ENCODE measurements at places on chromosomes 16 and 17.

GRCh38 chr17:13776027-13776551 lies 174.4 kb upstream of the HS3ST3A1 start:
- DNase-seq: no peak

- DNase-seq: no peak
These were observed 16.1 kb upstream of the SLC4A1 start for GRCh38 chr17:44284024-44284400.

DNA sequence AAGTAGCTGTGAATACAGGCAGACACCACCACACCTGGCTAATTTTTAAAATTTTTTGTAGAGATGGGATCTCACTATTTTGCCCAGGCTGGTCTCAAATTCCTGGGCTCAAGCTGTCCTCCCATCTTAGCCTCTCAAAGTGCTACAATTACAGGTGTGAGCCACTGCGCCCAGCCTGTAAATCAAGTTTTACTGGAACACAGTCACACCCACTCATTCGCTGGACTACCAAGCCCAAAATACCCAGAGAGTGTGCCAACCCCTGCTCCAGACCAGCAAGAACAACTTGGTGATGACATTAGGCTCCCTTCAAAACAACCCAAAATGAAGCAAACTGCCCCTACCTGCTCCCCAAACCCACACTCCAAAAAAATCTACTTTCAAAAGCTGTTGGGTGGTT lies 36.0 kb downstream of the TVP23A start:
- DNase-seq: no peak

GRCh38 chr16:85319984-85320440 lies 207.7 kb upstream of the CIBAR2 start:
- DNase-seq: no peak

GRCh38 chr16:47713225-47713595 lies 252.1 kb downstream of the PHKB start:
- DNase-seq: no peak

- DNase-seq: no peak
These were observed 28.5 kb downstream of the CACNG1 start for GRCh38 chr17:67072885-67073284.

DNA sequence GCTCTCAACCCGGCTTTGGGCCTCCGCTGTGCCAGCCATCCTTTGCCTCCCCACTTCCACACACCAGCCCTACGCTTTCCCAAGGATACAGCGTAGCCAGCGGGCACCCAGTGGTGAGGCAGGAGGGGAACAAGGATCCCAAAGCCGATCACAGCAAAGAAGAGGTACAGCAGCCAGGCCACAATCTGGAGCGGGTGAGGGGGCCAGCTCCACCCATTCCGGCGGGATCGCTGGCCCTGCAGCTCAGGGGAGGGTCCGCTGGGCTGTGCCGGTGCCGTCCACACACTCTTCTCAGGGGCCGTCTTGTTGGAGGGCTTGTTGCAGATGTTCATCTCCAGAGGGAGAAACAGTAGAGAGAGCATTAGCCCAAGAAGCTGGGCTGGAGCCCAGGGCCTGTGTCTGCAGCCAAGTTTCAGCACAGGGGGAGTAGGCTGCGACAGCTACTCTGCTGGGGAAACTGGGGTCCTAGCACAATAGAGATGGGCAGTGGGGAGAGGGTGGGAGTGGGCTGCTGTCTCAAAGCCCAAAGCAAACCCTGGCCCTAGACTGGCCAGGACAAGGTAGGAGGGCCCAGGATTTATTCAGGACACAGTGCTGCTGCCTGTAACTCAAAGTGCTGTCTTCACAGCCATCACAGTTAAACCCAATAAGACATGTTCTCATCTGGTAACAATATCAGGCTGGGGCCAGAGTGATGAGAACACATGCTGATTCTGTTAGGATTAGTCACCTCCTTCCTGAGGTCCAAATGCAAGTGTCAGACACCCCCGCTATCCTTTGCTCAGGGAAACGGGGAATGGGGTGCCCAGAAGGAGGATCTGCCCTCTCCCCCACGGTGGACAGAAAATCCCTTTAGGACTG lies 9.9 kb downstream of the ZDHHC1 start:
- no peak for DNase-seq

DNA sequence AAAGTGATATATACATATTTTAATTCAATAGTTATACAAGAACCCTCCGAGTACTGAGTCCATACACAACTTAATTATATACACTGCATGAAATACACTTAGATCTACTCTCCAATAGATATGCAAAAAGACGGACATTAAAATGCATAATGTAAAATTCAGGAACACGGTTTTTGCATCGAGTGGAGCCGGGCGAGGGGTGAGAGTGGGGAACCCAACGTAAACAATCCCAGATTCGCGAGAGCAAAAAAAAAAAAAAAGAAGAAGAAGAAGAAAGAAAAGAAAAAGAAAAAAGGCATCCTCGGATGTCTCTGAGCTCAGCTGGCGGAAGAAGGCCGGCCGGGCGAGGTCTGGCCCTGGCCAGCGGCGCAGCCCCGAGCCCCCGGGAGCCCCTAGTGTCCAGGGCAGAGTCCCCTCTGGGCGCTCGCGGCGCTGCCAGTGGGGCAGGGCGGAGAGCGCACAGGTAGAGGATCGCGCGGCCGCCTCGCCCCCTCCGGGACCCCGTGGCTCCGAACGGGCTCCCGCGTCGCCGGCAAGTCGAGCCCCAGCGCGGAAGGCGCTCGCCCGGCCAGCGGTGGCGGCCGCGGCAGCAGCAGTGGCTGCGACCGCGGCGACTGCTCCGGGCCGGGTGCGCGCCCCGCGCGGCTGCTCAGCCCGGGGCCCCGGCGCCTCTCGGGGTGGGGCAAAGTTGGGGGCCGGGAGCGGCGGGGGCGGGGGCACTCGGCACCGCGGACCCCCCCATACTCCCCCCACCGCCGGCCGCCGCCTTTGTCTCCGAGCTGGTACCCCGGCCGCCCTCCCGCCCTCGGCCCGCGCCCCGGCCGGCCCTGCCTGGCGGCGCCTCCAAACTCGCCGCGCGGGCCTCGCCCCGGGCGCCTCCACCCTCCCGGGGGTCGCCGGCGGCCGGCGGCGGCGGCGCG lies 9.6 kb upstream of the ZFHX3 start:
- DNase-seq: peak; percentile 26

GRCh38 chr16:27449434-27450195 lies 47.6 kb downstream of the IL21R start:
- no peak for DNase-seq

GRCh38 chr17:80866050-80866793 lies 125.4 kb upstream of the CHMP6 start:
- DNase-seq: peak; percentile 44

GRCh38 chr17:79862238-79862637 lies 23.0 kb upstream of the CBX4 start:
- no peak for DNase-seq

DNA sequence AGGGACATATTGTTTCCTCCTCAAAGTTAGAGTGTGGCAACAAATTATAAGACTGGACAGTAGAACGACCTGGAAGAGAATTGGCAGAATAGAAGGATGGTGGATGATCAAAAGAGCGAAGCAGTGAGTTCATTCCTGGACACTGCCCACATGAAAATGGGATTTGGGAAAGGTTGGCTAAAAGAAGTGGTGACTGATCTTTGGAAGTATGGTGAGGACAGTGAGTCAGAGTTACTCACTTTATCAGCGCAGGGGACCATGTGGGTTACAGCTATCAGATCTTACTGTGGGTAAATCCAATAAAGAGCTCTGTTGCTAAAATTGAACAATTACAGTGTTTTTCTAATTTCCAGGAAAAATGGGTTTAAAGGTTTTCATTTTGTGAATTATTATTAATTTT lies 2.7 kb upstream of the TANC2 start:
- peak; percentile 10 for DNase-seq

GRCh38 chr17:45293413-45294211 lies 23.2 kb downstream of the MAP3K14 start:
- DNase-seq: peak; percentile 90

DNA sequence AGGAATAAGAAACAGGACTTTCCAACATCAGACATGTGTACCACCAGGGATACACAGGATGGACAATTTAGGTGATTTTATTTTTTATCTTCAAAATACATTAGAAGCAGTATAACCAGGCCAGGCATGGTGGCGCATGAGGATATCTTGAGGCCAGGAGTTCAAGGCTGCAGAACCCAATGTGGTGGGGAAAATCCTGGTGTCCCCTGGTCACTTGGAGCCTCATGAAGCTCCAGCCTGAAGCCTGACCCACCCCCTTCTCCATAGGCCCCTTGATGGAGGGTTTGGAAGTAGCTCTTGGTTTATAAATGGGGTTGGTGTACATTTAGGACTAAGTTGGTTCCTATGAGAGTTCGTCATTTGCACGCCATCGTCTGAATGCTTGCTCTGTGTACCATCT lies 88.6 kb downstream of the MYH11 start:
- no peak for DNase-seq

DNA sequence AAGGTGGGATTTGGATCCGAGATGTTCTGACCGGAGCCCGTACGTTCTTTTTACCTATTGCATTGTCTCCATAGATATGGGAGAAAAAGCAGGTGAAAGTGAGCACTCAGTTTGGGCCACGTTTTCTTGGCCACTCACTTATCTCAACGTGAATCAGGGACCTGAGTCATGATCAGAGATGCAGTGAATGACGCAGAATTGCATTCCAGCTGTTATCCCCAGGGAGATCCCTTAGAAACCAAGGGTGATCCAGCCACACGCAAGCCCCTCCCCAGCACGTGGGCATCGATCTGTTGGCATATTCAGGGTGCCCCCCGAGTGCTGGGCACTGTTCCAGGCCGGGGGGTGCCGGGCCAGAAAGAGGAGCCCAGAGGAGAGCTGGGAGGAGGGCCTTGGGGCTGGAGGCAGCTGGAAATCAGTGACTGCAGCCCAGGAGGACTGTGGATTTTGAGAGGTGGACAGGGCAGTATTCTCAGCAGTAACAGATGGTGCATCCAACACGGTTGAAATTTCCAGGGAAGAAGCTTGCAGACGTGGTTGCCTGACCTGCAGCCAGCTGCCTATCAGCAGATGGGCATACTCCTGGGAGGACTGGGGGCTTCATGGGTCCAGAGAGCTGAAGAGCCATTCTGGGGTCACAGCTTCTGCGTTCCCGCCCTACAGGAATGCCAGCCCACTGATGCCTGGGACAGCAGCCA lies 87.2 kb upstream of the CACNG5 start:
- no peak for DNase-seq

DNA sequence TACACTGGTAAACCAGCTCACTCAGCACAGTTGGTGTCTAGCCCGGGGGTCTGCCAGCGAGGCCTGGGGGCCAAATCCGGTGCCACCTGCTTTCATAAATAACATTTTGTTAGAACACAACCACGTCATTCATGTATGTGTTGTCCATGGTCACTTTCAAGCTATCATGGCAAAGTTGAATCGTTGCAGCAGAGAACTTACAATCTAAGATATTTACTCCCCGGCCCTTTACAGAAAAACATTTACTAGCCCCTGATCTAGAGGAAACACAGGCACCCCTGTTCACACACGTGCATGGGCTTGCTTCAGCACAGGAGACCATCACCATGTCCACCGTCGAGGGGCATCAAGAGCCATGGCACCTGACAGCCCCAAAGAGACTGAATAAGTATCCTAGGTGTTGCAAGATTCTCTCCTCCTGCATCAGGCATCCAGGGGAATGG lies 111.4 kb upstream of the DNAH9 start:
- DNase-seq: no peak

GRCh38 chr17:18240449-18240848 lies 15.0 kb downstream of the LLGL1 start:
- no peak for DNase-seq

DNA sequence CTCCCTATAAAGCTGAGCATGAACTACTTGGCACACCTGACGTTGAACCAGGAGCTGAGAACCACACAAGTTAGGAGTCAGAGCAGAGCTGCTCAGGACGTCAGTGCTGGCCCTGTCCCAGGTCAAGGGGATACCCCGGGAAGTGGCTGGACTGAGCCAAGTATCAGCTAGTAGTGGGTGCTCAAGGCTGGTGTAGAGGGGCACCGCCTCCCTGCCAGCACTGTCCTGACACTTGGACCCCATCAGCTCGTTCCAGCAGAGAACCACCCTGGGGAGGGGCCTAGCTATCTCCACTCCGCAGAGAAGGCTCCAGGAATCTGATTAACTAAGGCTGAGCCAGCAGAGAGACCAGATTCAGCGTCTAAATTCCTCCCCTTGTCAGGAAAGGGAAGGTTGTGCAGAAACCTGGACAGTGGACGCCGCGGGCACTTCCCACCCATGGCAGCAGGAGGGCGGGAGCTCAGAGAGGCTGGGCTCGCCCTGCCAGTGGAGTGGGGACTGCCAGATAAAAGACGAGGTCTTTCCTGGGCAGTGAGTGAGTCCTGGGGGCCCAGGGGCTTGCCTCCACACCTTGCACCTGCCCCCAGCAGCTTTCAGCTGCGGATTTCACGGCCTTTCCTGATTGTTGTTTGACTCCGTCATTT lies 21.0 kb downstream of the C16orf90 start:
- DNase-seq: no peak

Measured in SW 1271 (cell line).